Left kidney (tissue), 8 donors: ENCODE measurements at places on chromosomes 4 and X. TPM values are rescaled to one million over a fixed set of nuclear protein-coding genes. Genes with fewer than 3 reads are reported as not detected.

The PDGFC gene
- polyA plus RNA-seq = 82.7 TPM

The ASMT gene
- 0.10 TPM for polyA plus RNA-seq

The RS1 gene
- 0.25 TPM for polyA plus RNA-seq

The ZFYVE28 gene
- 2.7 TPM for polyA plus RNA-seq

GRCh38 chr4:25169446-25169845 is 9.2 kb upstream of the SEPSECS start:
- no peak for DNase-seq

DNA sequence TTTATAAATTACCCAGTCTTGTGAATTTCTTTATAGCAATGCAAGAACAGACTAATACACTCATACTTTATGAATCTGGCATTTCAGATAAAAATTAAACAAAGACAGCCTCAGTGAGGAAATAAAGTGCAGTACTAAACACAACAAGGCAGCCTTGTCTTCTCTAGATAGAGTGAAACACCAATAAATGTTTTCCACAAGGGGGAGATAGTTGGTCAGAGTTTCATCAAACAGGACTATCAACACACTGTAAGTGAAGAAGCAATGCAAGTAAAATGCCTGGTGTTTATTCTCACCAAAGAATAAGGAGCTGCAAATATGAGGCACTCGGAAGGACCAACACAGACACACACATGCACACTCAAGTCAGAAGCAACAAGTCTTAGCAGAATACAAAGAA is 62.8 kb downstream of the FAM9B start:
- DNase-seq = peak; percentile 10

DNA sequence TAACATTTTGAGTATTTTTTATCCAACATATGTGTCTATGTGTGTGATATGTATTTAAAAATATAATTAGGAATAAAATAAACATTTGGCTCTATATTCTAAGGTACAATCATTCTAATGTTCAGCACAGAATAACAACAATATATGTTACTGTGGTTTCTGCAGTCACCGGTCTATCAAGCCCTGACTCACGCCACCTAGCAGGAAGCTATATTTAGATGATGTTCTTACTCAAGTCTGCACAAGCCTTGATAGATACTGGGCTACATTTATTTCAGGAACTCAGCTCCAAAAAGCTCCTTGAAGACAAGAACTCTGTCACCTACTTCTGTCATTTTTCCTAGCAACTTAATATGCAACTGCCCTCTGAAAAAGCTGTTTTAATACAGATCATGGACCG is 152.0 kb upstream of the FTHL17 start:
- no peak for DNase-seq

GRCh38 chrX:18278449-18278848 is 57.8 kb upstream of the BEND2 start:
- DNase-seq = no peak

GRCh38 chr4:74845834-74846233 is 51.5 kb upstream of the BTC start:
- DNase-seq = no peak

DNA sequence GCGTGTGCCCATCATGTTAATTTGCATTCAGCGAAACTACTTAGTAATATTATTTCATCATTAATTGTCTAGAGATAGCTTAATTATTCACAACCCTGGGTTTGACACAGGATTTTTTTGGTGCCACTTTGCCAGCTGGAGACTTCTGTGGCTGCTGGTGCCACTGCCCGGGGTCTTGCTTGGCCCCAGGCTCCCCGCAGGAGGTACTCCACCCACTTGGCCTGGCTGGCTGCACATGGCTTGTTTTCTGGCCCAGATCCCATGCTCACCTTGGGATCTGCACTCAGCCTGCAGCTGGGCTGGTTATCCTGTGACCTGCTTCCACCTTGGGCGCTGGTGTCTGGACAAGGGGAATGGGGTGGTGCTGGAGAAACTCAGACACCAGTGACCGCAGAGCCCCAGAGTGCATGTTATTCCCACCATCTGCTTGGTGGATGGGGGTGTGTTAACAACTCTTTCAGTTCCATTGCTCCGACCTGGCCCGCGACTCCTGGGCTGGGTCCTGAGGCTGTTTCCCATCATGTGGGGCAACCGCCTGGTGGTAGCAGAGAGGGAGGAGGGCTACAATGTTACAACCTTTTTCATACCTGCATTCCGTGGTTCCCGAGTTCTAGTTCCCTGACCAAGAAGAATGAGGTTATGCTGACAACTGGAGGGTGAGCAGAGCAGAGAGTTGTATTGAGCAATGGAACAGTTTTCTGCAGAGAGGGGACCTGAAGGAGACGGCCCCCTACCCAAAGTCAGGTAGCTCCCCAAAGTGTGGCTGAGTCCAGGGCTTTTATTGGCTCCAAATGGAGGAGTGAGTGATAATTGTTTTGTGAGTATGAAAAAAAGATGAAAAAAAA is 1950.0 kb upstream of the IGFBP7 start:
- no peak for DNase-seq

GRCh38 chr4:98557194-98557892 is 101.1 kb downstream of the TSPAN5 start:
- DNase-seq = no peak

GRCh38 chr4:118881512-118882146 is 7.0 kb upstream of the SYNPO2 start:
- no peak for DNase-seq
